ENCODE measurements at places on chromosomes 7 and 10.

- DNase-seq: no peak
These were observed 173.9 kb upstream of the NPY start for GRCh38 chr7:24110056-24110455.

- DNase-seq: no peak
These were observed 87.4 kb downstream of the COL26A1 start for GRCh38 chr7:101450064-101450463.

GRCh38 chr7:72234086-72234485 is 178.1 kb downstream of the CALN1 start:
- DNase-seq: no peak

- no peak for DNase-seq
These were observed 1030.6 kb upstream of the GHITM start for GRCh38 chr10:83108565-83109333.

- no peak for DNase-seq
These were observed 268.5 kb downstream of the RPS24 start for GRCh38 chr10:78301891-78302738.

- DNase-seq: no peak
These were observed 232.3 kb upstream of the GLI3 start for GRCh38 chr7:42469341-42469740.

- DNase-seq: peak; percentile 93
These were observed 126.5 kb downstream of the ZMIZ1 start for GRCh38 chr10:79195091-79195923.

- no peak for DNase-seq
These were observed 39.9 kb downstream of the RBM17 start for GRCh38 chr10:6128591-6129251.

DNA sequence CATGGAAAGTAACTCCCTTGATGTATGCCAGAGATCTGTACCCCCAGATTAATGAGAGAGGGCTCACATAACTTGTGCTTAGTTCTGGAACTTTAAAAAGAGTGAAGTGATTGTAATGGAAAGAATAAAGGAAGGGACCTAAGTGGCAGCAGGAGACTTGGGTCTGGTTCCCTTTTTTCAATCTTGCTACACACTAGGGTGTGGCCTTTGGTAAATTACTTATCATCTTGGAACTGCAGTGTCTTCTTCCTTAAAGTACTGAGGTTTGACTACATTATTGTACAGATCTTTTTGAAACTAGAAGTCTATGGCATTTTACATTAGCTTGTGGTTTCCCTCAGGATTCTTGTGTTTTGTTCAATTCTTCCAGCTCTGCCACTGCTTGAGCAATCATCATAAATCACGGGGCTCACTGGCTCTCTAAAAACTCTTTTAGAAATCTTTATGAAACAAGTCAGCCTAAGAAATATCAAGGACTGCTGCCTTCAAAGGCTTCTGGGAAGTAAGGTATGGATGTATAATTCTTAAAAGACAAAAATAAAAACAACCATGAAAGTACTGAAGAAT is 22.5 kb upstream of the CHRM2 start:
- no peak for DNase-seq

GRCh38 chr10:73910764-73911552 is at the start of gene PLAU:
TSS of gene PLAU (plus strand) at chr10:73911132. CDS start at chr10:73911556, 424 bp downstream.
- peak; percentile 90 for DNase-seq

DNA sequence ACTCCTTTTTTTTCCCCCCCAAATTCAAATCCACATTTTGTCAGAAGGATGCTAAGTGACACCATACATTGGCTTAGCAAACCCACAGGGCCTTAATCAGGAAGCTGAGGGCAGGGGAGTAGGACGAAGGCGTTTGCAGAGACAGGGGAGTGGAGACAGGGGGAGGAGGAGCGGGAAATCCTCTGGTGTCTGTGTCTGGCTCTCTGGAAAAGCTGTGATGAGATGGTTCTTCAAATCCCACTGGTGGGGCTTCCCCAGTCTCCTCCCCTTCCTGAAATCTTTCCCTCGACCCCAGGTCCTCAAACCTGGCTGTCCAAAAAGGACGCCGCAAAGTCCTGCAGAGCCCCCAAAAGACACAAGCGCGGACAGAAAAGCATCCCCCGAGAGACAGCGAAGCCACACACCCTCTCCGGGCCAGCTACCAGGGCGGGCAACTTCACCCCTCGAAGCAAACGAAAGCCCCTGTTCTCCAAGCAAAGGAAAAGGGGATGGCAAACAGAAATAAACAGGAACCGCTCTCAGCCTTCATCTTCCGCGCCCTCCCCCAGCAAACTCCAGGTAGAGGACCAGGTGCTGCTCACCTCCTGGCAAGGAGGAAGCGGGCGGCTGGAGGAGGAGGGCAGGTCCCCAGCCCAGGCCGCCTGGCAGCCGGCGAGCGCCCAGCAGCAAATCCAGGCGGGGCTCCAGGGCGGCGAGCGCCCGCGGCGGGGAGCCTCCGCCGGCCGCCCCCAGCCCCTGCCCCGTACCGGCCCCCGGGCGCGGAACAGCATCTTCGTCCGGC is 520 bp downstream of the ELAPOR2 start:
- peak; percentile 60 for DNase-seq

- no peak for DNase-seq
These were observed 11.8 kb downstream of the ZAN start for GRCh38 chr7:100745184-100745583.

GRCh38 chr10:3395458-3395861 is 222.9 kb upstream of the PITRM1 start:
- DNase-seq: no peak

DNA sequence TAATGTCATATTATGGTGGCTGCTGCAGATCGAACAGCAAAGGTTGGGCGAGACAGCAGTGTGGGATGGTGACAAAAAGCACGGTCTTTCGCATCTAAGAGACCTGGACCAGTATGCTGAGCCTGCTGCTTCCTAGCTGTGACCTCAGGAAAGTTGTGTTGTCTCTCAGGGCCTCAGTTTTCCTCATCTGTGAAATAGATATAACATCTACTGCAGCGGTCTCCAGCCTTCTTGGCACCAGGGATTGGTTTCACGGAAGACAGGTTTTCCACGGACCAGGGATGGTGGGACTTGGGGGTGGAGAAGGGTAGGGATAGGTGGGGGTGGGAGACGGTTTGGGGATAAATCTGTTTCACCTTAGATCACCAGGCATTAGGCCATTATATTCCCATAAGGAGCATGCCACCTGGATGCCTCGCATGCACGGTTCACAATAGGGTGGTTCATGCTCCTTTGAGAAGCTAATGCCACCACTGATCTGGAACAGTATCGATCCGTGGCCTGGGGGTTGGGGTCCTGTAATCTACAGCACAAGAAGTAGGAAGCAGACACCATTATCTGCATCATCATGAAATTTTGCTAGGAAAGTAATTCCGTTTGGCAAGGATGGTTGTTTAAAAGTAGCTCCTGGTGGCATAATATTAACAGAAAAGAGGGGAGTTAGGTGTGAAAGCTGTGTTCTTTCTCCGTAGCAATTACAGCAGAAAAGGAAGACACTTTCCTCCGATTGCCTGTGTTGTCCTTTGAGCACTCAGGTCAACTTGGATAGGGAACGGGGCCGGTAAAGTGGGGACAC is 10.8 kb downstream of the KLF6 start:
- DNase-seq: no peak

DNA sequence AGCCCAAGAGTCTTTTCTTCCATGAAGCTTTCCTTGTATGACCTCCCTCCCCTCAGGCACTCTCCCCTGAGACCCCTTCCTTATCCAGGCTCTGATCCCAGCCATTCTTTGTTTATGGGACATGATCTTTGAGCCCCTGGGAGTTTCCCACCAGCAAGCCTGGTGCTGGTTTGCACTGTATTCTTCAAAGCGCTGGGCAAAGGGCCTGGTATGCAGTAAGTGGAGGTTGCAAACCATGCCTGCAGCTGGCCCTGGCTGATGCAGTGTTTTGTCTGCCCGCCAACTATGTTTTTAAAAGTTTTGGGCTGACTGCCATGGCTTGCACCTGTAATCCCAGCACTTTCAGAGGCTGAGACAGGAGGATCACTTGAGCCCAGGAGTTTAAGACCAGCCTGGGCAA is 6.8 kb upstream of the NODAL start:
- DNase-seq: peak; percentile 35

DNA sequence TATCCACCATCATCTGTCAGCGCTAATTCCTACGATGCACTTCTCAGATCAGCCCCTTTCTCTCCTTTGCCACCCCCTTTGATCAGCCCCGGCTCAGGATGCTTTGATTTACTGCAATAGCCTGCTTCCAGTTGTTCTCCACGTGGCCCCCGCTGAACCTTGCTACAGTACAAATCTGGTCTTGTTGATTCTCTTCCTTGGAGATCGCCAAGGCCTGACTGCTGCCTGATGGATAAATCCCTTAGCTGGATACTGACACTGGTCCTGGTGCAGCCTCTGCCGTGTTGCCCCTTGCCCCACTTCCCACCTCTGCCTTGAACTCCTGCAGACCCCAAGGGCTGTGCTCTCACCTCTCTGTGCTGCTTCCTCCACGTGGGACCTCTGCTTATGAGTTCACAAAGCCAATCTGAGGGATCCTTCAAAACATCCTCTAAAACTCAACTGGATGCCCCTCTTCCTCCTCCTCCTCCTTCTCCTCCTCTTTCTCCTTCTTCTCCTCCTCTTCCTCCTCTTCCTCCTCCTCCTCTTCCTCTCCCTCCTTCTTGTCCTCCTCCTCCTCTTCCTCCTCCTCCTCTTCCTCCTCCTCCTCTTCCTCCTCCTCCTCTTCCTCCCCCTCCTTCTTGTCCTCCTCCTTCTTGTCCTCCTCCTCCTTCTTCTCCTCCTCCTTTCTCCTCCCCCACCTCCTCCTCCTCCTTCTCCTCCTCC is 15.3 kb downstream of the PLXNA4 start:
- DNase-seq: no peak

GRCh38 chr10:132994811-132995210 is 52.4 kb upstream of the CFAP46 start:
- peak; percentile 9 for DNase-seq

GRCh38 chr10:98388101-98388655 is 26.8 kb downstream of the PYROXD2 start:
- DNase-seq: no peak

GRCh38 chr10:94762393-94762792 is at the start of gene CYP2C19:
TSS of gene CYP2C19 (plus strand) at chr10:94762681. CDS start at chr10:94762706, 25 bp downstream.
- DNase-seq: no peak

DNA sequence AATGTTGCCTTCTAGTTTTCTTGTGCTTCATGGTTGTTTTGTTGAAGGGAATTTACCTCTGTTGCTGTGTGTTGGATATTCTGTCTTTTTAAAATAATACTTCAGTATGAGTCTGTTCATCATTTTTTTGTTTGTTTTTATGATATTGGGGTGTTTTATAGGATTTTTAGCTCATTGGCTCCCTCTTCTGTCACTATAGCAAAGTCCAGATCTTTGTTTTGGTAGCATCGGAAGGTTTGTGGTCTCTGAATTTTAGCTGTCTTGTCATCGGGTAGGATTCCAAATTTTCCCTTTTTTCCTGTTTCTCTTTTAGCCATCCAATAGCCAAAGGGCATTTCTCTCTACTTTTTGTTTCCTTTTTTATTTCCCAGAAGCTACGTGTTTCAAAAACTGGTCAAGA is 91.4 kb downstream of the EXOC4 start:
- no peak for DNase-seq

DNA sequence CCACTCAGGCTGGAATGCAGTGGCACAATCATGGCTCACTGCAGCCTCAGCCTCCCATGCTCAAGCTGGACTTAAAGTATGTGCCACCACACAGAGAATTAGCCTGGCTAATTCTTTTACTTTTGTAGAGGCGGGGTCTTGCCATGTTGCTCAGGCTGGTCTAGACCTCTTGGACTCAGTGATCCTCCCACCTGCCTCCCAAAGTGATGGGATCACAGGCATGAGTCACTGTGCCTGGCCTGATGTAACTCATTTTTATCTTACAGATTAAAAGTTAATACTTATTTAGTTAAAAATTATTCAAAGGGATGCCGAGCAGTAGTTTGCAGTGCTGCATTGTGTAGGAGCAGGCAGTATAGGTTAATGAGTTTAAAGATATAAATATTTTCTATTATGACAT is 12.6 kb upstream of the PLXDC2 start:
- no peak for DNase-seq

DNA sequence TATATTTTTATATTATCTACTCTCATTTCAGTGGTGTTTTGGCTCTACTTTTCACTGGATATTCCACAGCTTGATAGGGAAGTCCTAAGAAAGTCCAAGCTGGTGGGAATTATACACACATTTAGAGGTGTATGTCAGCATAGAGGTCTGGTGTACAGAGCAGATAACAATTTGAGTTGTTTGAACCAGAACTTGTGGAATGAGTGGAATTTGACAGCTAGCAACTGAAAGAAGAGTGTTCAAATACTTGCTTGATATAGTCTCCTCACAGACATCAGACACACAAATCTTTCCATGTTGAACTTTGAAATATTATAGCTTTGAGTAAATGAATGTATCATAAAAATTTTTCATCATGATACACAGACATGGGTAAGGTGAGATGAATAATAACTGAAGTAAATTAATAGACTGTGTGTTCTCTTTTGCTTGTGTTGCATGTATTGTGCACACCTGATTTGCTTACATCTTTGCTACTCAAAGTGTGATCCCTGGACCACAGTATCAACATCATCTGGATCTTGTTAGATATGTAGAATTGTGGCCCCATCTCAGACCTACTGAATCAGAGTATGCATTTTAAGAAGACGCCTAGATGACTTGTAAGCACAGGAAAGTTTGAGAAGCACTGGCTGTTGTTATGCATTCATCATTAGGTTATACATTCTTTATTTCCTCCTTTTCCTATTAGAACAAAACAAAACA is 91.5 kb downstream of the ABCA13 start:
- no peak for DNase-seq

DNA sequence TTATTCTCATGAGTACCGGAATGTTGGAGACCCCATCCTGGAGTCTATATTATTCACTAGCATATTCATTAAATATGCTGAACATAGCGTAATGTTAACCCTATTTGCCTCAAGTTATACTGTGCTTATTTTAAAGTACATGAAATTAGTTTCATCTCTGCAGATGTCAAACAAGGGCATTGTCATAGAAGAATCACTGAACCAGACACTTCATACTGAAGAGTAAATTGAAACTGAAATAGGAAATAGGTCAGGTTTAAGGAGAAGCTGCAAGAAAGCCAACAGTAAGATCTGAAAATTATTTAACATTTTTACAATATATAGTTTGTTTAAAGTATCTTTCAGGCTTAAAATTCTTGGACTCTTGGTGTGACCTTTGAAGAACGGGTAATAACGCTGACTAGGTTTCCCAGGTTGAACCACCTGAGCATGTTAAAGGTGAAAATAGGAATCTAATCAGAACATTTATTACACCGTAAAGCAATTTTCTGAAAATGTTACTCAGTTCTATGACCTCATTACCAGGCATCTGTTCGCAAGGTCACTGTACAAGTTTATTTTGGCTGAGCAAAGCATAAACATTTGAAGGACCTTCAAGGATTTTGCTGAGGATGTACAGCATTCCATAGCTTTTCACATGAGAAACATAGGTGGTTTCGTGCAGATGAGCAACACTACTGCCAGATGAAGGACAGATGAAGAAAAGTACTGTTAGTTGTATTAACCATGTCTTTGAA is 82.7 kb downstream of the REEP3 start:
- DNase-seq: no peak

DNA sequence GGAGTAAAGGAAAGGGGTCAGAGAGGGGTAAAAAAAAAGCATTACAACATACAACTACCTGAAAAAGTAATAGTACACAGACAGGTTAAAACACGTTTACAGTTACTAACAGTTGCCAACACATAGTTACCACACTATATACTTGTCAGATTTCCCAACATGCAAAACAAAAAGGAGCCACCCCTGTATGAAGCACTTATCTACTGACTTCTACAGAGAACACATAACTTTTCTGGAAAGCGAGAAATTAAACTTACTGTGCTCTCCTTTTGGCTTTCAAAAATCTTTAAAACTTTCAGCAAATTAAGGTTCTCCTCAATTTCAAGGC is 2.1 kb downstream of the ABI1 start:
- no peak for DNase-seq

GRCh38 chr10:114683593-114683992 is 25.5 kb upstream of the ABLIM1 start:
- DNase-seq: peak; percentile 63
